ENCODE measurements at places on chromosomes 4 and X. TPM values are rescaled to one million over a fixed set of nuclear protein-coding genes. Genes with fewer than 3 reads are reported as not detected.

DNA sequence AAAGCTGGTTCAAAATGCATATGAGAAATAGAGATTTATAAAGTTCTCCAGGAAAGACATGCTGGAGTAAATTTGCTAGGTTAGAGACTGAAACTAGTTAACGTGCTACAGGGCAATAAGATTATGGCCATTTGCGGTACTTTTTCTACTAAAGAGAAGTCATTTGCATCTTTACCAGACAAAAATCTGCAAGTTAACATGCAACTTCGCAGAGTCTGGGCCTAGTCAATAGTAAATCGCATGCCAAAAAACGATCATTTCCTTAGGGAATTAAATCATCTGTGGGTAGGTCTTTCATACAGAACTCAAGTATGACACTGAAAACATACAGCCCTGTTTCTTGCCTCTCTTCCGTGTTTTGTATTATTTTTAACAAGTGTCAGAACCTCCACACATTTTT lies 32.8 kb upstream of the REST start:
- DNase-seq, result no peak

- no peak for DNase-seq
Measured at GRCh38 chrX:66900886-66901285, 262.0 kb upstream of the EDA2R start.

DNA sequence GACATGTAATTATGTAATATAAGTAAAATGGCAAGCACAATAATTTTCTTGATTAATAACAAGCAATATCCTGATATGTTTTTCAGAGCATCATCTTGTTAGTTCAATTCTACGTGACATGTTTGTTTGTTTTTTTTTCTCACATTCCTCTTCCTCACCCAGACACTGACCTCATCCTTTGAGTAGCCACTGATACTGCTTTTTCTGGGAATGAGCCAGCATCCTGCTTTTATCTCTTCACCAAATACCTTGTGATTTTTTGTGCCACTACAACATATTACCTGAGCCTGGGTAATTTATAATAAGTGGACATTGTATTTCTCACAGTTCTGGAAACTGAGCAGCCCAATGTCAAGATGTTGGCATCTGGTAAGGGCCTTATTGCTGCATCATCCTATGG lies 484.0 kb downstream of the NAF1 start:
- DNase-seq, result no peak

DNA sequence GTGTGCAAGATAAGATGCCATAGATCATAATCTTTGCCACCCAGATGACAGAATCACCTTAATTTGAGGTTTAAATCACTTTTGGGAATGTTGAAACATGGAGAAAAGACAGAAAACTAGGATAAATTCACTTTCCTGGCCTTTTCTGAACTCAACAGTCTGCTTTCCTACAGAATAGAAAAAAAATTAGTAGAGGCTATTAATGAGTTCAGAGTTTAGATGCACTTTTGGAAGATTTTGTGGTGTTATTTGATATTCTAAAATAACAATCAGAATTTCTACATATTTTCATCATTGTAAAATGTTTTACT lies 195.9 kb downstream of the CAMK2D start:
- DNase-seq, result no peak

DNA sequence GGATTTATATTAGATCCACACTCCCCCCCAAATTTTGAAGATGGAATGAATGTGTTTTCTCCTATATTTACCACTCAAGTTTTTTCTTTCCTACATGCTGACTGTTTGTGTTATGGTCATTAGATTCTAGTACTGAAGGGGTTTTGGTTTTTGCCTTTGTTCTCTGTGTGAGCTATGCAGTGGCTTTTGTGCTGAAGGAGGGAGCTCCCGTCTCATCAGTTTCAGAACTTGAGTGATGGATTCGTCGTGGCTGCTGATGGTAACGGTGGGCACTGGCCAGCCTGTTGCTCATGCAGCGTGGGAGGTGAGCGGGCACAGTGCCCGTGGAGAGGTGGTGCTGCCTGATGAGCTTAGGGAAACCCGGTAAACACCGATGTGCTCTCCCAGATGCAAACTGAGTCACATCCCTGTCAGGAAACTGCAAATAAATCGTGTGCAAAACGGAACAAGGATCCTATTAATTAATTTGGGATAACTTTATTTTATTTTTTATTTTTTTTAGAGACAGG lies 101.5 kb downstream of the SORBS2 start:
- DNase-seq, result no peak

DNA sequence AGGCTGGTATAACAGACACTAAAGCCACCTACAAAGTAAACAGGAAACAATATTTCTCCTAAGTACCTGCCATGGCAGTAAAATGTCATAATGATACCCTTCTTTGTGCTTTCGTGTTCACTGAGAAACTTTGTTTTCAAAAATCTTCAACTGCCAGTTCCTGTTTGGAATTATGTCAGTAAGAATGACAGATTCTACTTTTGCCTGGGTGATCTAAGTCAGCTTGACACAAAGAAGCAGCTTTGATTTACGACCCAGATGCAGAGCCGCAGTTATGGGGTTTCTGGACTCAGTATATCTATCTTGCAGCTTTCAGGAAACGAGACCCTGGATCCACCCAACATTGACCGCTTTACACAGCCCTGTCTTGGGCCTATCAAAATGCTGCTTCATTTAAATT lies 71.2 kb downstream of the SNX25 start:
- no peak for DNase-seq

Gene FAM236C
- not detected for total RNA-seq

Gene TGIF2LX
- total RNA-seq, result not detected

Gene KLHL8
- 162 TPM for total RNA-seq

Data from frontal cortex (tissue), 4 donors.